ENCODE measurements at places on chromosomes 12 and 14.

GRCh38 chr14:85542623-85543022, 12.7 kb downstream of the FLRT2 start:
- no peak for DNase-seq

GRCh38 chr14:96830946-96831345, 33.8 kb downstream of the VRK1 start:
- DNase-seq, result no peak

- no peak for DNase-seq
Measured at GRCh38 chr12:79643821-79644220, 46.9 kb downstream of the PAWR start.

- DNase-seq, result no peak
Measured at GRCh38 chr14:92665661-92666110, 82.7 kb downstream of the LGMN start.

DNA sequence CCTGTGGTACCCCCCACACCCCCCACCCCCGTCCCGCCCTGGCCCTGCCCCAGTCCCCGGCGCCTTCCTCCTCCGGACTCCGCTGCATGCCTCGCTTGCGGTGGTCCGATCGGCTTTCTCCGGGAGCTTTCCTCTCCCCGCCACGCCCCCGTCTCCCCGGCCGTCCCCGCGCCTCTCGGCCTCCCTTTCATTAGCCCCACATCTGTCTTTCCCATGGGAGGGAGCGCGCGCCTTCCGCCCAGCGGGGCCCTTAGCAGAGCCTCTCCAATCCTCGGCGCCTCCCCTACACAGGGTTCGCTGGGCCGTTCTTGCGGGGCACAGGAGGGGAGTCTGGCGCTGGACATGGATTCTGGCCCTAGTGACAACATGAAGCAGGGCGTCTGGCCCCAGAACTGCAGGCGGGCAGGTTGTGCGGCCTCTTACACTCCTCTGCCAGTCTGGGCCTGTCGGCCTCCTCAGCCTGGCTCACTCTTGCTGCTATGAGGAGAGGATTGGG, 1.5 kb upstream of the EFS start:
- DNase-seq, result no peak

GRCh38 chr12:32454075-32454474, 54.7 kb downstream of the FGD4 start:
- no peak for DNase-seq

DNA sequence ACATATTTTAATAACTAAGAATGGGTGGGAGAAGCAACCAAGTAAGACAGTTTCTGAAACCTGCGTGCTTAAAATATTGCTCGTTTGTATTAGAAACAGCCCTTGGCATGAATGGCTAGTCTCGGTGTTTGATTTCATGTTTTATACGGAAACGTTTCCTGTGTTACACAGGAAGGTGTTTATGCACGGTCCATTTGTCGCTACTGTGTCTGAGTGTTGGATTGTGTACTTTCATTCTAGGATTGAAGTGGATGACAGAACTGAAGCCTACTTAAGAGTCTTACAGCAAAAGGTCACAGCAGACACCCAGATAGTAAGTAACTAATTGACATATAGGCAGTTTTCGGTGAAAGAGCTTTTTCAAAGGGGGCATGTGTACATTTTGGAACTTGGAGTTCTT, 19.6 kb downstream of the PIWIL1 start:
- no peak for DNase-seq

DNA sequence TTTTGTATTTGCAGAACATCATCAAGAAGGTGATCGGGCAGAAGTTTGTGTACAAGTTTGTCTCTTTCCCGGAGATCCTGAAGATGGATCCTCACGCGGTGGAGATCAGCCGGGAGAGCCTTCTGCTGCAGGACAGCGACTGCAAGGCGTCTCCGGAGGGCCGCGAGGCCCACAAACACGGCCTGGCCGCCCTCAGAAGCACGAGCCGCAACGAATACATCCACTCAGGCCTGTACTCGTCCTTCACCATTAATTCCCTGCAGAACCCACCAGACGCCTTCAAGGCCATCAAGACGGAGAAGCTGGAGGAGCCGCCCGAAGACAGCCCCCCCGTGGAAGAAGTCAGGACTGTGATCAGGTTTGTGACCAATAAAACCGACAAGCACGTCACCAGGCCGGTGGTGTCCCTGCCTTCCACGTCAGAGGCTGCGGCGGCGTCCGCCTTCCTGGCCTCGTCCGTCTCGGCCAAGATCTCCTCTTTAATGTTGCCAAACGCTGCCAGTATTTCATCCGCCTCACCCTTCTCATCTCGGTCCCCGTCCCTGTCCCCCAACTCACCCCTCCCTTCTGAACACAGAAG, 52.8 kb downstream of the ELK3 start:
- DNase-seq, result no peak

- DNase-seq, result no peak
Measured at GRCh38 chr14:64846319-64846718, 33.4 kb downstream of the SPTB start.

DNA sequence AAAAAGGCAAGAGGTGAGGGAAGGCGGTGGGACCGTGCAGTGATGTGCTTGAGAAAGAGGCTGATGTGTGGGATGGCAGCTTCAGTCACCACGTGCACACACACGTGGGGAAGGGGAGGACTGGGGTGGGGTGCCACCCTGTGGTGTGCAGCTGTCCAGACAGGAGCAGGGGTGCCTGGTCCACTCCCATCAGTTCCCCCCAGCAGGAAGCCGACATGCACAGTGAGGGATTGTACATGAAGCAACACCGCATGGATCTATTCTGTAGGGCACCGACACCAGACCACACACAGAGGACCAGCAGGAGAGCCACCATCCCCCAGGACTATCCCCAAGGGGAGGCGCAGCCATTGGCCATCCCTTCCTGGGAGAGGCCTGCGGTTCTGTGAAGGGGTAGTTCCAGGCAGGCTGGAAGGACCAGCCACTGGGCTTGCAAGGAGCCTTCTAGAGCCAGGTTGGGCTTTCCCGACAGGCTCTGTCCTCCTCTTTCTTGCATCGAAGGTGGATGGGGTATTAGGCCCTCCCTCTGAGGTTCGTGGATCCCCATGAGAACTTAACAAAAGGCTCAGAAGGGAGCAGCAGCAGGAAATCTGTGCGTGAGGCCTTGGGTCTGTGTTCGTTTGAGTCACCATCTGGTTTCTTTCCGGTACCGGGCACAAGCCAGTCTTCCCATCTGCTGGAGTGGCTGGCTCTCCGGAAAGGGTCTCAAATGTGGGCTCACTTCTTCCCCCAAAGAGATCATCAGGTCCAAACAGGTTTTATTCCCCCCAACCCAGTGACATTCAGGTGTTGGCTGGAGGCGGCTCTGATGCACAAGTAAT, 59.8 kb downstream of the PLEKHG3 start:
- no peak for DNase-seq

GRCh38 chr12:122757568-122757967, 4.9 kb downstream of the DENR start:
- no peak for DNase-seq

DNA sequence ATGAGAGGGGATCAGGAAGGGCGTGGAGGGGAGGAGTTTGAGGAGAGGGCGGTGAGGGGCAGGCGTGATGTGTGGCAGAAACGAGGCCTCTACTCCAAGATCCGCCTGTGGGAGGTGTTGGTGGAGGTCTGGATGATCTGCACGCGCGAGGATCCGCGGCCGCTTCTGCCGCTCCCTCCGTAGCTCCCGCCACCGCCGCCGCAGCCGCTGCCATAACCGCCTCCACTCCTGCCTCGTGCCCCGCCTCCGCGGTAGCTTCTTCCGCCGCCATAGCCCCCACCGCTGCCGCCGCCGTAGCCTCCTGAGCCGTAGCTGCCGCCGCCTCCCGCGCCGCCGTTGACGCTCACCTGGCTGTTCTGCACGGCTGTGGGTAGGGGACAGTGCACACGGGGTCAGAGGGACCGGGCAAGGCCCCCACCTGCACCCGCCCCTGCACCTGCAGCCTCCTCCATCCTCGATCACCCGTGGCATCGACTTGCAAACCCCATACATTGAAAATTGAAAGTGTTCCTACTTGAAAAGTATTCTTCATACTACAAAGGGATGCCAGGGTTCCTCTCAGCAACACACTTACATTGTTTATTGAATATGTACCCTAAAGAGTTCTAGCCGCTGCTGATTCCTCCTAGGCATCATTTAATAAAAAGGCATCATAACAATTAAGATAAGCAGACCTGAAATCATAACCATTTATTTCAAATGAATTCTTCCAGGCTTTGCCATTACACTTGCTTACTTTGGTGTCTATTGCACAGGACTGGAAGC, 11.1 kb upstream of the KRT1 start:
- DNase-seq, result no peak

DNA sequence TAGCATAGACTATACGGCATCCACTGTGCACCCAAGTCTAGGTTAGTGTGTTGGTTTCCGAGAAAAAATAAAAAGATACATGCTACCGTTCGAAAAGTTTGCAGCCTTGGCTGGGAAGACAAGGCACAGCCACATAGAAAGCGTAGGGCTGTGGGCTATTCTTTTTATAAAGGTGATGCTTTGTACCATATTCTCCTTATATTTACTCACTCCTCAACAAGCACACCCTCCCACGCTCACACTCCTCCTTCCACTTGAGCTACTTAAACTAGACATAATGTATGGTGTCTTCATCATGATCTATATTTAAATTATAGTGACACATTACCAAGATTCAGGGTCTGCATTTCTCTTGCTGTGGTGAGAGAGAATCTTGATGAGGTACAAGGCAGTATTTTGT, 1416.5 kb downstream of the AACS start:
- no peak for DNase-seq

- no peak for DNase-seq
Measured at GRCh38 chr12:103855896-103856657, 15.0 kb upstream of the NT5DC3 start.

DNA sequence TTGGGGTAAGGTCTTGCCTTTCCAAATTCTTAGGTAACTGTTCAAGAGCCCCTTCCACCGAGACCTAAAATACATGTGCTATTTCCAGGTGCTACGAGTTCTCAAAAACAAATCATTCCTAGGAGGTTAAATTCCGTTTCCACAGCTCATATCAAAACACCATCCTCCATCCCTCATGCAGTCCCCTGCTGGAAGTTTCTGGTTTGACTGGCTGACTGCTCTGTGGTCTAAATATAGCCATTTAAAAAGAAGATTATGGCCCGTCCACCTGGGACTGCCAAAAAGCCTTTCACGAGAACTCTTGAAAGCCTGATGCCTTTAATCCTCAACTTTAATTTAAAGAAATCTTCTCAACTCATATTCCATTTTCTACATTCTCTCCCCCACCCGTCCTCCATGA, 201.5 kb upstream of the MYL2 start:
- DNase-seq, result no peak

DNA sequence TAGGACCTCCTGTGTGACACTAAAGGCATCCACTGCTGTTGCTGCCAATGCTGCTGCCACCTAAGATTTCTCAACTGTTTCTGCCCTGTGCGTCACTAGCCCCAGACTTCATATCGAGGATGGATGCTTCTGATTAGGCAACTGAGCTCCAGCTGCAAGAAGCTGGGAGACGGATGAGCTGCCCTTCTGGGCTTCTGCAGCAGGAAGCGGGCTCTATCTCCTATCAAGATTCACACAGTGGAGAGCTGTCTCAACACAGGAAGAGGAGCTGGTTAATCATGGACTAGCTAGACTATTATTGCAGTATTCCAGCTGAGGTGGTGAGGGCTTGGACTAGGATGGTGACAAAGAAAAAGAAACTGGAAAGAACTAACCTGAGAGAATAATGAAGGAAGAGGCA, 59.2 kb upstream of the PELI2 start:
- no peak for DNase-seq

DNA sequence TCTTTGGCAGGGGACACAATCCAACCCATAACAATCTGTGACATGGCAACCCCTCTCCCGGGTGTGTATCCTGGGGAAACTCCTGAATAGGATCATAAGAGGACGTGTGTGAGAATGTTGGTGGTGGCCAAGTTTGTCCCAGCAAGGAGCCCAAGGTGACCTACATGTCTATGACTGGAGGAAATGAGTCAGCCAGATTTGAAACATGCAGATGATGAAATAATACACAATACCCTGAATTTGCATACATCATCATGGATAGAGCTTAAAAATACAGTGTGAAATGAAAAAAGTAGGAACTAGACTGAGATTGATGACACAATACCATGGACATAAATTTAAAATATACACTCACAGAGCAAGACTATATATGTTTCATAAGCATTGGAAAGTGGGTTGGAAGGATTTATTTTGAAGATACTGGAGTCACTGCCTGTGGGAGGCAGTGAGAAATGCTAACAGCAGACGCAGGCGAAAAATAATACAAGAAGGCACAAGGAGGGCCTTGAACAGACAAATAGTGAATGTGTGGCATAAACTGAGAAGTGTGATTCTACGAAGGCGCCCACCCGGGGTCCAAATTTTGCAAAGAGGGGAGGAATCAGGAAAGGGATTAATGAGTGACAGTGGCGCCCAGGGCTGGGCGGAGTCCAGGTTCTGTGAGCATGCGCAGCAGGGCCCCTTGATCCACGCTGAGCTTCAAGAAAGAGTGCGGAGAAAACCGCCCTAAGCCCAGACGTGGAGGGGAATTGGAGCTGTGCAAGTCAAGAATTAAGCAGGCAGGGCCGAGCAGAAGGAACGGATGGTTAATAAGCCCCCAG, 7.0 kb upstream of the MAP1LC3B2 start:
- no peak for DNase-seq

DNA sequence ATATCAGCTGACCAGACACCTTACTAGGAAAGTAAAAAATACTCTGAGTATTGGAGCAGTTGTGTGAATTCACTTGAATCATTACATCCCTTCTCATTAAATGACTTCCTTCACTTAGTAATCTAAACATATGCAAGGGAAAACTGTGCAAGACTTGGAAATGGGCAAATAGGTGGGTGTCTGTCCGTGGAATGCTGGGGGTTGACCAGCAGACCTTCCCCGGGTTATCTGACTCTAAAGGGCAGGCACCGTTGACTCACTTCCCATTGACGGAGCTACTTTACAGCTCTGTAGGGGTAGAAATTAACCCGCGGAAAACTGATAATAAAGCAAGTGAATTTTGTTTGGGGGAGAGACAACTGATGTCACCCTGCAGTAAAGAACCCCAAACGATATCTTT, 199.3 kb downstream of the TTC7B start:
- no peak for DNase-seq

DNA sequence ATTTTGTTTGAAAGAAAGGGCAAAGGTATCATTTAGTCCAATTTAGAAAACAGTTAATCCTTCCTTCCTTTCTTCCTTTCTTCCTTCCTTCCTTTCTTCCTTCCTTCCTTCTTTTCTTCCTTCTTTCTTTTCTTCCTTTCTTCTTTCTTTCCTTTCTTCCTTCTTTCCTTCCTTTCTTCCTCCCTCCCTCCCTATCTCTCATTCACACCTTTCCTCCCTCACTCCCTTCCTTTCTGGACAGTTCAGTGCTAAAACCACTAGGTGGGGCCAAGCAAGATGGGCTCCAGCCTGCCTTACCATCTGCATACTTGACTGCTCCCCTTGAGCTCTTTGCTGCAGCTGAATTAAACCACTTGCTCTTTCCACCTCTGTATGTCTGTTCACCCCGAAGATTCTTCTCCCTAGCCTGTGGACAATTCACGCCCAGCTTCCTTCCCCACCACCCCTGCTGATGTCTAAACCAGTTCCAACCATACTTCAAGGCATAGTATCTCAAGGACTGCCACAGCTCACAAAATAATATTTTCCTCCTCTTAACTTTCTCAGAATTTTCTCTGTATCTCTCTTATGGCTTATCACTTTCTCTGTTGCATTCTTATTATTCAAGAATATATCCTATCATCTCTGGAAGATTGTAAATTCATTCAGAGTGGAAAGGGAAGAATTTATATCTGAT, 78.0 kb downstream of the DBX2 start:
- peak; percentile 4 for DNase-seq

All from H54 (cell line).